ENCODE measurements at places on chromosomes 12 and 14.

DNA sequence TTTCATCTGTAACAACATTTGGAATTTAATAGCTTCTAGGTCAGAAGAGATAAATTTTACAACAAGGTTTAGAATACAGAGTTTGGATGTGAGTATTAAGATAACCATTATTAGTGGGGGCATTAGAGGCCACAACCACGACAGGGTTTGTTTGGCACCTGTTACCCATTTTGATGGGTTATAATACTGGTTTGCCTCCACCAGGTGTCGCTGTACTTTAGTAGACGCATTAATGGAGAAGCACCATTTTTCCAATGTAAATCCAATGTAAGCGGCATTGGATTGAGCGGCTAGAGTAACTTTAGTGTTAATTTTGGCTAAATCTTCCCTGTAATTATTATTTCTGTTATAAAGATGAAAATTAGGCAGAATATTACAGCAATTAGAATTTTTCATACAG is 136.2 kb downstream of the SLCO1B3 start:
- no peak for DNase-seq

- DNase-seq, result no peak
Observed at GRCh38 chr14:26032348-26032747, 565.5 kb downstream of the NOVA1 start.

DNA sequence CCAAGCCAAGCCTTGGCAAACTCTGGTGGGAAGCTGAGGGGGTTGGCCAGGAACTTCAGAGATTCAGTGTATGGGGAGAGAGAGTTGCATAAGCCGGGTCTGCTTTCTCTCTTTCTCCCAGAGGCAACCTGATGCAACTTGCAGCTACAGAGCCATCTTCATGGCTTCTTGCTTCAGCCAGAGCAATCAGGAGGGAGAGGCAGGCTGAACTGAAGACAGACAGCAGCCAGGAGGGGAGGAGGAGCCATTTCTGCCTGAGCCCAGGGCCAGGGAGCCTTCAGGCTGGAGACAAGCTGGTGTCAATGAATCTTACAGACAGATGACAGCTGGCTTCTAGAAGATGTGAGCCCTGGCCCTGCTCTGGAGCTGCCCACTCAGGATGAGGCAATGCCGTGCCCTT is 18.7 kb downstream of the NPC2 start:
- DNase-seq, result no peak

DNA sequence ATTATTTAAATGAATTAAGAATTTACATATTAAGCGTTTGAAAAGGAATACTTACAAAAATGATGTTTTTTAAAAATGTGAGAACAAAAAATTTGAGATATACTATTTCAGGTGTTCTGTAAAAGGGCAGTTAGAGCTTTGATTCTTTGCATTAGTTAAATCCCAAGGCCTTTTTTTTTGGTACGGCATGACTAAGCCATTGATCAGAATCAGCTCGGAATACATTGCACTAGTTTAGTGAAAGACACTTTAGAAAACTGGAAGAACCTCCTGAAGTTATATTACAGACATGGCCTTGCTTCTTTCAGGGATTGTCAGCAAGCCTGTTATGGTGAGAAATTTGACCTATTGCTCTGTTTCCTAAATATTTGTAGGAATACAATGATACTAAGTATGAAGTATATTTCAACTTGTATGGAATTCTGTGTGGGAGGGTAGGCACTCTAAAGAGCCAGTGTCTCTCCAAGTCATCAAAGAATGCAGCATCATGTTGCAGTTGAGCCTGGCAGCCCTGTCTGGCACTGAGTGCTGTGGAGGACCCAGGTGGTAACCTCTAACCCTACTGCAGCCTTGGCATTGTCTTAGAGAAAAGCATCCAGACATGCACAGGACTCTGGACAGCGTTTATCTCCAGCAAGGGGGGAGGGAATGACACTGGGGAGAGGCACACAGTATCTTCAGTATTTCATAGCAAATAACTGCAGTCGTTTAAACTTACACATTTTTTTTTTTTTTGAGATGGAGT is 1.5 kb downstream of the KLC1 start:
- DNase-seq, result no peak

DNA sequence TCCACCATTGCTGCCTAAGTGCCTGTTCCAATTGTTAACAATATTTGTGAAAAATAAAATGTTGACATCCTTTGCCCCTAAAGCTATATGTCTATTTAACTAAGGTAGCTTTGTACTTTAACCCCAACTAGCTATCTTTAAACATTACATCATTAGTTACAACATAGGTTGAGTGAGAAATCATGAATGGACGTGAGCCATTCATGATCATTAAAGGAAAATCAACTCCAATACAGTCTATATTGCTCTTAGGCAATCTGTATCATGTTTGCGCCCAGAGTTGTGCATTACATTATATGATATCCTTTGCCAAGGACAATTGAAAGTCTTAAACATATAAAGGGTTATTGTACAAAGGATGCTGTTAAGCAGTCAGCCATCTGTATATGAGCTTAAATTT is 269.6 kb downstream of the ALX1 start:
- no peak for DNase-seq

- no peak for DNase-seq
Observed at GRCh38 chr14:28294834-28295440, 471.6 kb upstream of the FOXG1 start.

DNA sequence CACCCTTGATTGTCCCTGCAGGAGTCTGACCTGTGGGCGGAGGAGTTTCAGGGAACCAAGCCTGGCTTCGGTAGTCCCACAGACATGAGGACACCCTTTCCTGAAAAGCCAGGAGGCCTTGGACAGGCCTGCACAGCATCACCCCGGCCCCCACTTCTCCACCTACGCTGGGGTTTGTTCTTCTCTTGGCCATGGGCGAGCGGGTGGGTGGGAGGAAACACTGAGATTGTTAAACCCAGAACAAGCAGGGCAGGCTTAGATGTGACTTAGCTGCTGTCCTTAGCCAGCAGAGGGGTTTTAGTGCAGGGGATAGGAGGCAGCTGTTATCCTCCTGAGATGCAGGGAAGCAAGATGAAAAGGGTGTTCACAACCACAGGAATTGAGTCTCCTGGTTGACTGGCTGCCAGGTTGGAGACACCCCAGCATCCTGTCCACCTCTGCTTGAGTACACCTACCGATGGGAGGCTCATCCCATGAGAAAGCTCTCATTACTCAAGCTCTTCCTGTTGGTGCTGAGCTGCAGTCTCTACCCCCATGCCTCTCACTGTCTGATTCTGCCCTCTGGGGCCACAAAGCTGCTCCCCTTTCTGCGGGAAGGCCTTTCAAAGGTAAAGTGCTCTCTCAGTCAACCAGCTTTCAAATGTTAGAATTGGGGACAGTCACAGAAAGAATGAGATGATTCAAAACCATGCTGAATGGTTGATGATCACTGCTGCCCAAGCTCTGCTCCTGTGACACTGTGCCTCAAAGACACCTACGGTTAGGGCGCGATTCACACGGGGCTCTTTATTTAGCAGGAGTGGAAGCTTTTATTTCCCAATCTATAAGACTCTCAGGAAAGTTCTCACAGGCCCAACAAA is 86.3 kb downstream of the IRF2BPL start:
- DNase-seq, result no peak

Measured in NCI-H1105 (cell line).